GM19239 (cell line): ENCODE measurements at places on chromosomes 1 and 21.

DNA sequence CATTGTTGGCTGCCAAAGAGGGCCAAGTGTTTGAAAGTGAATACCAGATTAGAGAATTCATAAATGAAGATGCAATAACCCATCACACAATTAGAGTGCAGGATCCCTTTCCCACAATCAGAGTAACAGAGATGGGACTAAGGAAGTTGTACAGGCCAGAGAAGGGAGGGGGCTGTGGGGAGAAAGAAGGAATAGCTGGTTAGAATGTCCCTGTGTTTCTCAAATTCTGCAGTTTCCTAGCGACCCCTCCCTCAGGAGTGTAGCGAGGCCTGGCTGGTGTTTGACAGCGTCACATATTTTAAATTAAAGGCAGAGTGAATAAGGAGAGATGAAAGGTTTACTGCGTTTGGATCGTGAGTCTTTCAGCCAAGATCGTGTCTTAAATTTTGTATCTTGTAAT is 58.1 kb downstream of the GALNT2 start:
- DNase-seq = no peak

DNA sequence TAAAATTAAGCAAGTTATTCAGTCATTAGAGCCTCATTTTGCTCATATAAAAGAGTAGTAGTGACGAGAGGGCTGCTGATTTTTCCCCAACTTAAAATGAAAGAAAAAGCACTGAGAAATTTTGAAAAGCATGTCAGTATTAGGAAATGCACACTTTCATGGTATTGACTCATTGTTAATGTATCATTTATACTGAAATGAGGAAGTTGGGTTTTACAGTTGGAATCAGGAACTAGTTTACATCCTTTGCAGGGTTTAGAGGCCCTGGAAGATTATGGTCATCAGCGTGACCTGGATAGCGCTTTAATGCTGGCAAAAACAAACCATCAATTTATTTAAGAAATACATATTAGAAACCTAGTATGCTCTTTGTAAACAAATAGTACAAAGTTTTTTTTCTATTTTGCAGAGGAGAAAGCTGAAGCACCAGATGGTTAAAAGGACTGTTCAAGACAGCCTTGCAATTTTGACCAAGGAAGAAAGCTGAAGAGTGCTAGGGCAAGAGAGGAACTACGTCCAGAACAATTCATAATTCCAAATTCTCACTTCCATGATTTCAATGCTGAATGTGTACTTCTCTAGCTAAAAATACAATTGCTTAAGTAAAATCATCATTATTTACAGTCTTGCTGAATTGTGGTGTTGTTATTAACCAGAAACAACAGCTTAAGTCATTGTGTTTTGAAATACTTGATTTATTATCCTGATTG is 94.8 kb upstream of the SGIP1 start:
- DNase-seq = no peak

DNA sequence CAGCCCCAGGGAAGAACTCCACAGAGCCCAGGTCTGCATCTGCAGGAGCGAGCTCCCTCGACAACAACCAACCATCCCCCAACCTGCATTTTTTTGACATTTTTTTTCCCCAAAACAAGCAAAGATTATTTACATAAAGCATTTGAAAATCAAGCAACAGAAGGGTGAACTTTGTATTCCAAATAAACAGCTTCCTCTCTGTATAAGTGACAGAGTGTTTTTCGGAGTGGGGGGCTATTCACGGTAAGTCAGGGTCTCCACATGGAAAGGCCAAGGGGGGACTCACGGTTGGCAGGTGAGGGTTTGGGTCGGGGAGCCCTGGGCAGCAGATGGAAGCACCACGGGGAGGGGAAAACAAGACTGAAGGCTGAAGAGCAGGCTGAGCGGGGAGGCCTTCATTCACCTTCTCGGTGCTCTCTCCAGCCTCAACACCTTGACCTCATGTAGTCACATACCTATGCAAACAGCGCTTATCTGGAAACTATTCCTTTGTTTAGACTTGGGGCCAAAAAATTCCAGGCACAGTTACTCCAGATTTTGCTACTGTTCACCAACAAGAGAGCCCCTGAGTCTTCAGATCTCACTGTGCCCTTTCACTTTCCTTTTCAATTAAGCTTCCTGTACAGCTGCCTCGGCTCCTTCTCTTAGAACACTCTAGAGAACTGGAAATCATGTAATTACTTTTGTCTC is 27.6 kb downstream of the C2CD2 start:
- DNase-seq = peak; percentile 51

DNA sequence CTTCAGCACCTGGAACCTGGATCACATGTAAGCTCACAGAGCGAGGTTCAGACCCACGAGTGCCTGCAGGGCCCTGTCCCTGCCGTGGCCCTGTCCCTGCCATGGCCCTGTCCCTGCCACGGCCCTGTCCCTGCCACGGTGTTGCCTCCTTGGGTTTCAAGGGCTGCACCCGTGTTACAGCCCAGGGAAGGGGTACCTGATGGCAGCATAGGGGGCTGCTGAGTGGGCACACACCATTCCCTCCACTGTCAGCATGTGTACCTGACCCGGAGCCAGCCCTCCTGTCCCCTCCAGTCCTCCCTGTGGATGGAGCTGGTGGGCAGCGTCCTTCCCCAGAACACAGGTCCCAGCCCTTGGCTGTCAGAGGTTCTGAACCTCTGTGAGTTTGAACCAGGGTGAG is 15.3 kb downstream of the DFFB start:
- no peak for DNase-seq

DNA sequence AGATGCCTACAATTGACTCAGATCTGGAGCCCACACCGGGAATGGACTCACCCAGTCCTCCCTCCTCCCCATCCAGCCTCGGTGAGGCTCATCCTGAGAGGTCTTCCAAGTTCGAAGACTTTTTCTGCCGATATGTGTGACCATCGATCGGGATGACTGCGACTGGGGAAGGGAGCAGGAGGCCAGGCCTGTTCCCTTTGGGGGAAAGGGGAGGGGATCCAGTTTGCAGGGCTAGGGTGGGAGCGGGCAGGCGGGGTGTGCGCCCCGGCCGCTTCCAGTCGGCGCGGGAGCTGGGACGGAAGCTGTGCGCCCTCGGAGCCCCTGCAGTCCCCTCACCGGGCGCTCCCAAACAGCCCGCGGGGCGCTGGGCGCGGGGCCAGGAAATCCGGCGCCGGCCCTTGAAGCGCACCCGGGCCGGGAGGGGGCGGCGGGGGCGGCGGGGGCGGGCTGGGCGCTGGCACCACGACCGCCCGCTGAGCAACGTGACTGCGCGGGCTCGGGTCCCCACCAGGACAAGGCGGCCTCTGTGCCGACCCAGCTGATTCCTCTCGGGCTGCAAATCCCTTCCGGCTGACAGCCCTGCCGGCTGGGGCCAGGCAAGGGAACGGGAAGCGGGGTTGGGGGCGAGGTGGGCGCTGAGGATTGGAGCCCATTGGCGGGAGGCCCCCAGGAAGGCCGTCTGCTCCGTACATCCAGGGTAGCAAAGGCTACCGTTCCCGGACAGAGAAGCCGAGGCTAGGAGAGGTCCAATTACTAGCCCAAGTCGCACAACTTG is 103.9 kb downstream of the EBNA1BP2 start:
- no peak for DNase-seq

DNA sequence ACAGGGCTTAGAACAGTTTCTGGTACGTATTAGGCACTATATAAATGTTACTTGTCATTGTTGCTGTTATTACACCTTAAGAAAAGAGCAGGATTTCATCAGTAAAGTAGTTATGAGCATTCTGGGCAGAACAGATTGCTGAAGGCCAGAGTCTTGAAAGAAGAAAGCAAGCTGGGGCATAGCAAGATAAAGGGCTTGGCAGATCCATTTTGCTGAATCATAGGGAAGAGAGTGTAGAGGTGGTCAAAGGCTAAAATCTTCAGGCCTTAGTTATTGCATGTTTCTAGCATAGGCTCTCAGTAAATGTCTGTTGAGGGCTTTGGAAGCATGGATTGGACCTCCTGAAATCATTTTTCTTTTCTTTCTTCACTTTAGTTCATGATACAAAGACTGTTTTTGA is 67.5 kb downstream of the PLA2G4A start:
- DNase-seq = no peak

DNA sequence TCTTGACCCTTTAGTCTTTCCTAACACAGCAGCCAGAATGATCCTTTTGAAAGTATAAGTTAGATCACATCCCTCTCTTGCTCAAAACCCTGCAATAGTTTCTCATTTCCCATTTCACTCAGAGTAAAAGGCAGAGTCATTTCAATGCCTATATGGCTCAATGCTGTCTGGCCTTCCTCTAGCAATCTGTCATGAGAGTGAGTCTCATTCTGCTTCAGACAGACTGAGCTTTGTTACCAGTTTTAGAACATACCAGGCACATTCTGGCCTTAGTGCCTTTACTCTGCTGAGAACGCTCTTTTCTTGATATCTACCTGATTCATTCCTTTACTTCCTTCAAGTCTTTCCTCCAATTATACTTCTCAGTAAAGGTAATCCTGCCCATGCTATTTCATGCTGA is 372.8 kb upstream of the PKN2 start:
- no peak for DNase-seq
